Inflammatory macrophage (primary cell): ENCODE measurements at places on chromosomes 3 and 15.

DNA sequence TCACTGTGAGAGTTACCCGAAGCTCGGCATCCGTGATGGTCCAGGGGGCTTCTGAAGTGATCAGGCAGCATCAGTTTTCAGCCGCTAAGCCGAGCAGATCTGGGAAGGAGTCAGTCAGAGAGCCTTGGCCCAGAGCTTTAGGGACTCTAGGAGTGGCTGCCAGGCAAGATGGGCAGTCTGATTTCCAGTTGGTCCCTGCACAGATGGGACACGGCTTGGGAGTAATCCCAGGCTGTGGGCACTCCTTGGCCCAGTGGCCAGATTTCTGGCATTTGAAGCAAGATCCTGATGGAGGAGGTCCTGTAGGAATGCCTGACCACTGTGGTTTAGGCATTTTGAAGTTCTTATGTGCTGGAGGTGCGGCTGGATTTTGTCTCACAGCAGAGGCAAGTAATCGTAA lies 10.5 kb upstream of the IP6K2 start:
- no peak for DNase-seq

- DNase-seq: no peak
These were observed 211.6 kb downstream of the GBE1 start for GRCh38 chr3:81549831-81550230.

DNA sequence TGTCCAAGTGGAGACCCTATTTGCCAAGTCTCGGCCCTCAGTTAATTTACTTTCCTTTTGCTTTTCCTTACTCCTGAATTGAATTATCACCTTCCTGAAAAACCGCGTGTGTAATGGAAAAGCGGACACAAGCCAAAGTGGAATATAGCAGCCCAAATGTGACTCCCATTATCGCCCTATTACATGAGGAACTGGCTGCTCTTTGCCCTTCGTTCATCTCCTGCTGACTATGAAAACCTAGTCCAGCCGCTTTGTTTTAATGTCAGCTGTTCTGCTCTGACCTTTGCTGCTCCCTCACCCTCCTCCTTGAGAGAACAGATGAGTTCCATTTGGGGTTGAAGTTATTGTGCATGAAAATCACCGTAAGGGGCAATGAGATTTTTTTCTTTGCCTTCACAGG lies 632.7 kb upstream of the SUCLG2 start:
- DNase-seq: no peak

GRCh38 chr15:98150536-98150935 lies 190.0 kb downstream of the ARRDC4 start:
- DNase-seq: peak; percentile 11

DNA sequence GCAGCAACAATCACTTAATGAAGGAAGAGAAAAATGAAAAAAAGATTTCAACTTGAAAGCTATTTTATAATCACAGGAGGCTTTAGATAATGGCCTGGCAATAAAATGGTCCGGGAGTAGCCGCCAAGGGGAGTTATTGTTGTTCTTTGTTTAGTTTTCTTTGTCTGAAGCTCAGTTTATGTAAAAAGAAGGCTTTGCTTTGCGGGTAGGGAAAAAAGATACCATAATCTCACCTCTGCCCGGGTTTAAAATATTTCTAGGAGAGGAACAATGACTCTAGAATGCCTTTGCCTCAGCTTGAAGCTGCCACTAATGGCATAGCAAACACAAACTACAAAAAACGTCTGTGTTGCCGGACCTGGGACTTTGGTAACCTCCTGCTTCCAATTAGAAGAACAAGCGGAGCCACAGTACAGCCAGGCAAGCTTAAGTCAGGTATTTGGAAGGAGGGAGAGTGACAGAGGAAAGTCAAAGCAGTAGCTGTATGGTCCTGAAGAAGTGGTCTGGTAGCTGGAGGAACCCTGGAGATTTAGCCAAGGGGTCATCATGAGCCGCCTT lies 764.5 kb downstream of the TUSC7 start:
- no peak for DNase-seq
